SJSA1 (cell line): ENCODE measurements at places on chromosomes 12 and 14.

- no peak for DNase-seq
- H3K27ac ChIP-seq = no peak overlapping the region
- no peaks in the 10 kb centered on the region for H3K27me3 ChIP-seq
- no peak overlapping the region for H3K4me3 ChIP-seq
Observed at GRCh38 chr12:89976866-89977265, 268.2 kb upstream of the ATP2B1 start.

DNA sequence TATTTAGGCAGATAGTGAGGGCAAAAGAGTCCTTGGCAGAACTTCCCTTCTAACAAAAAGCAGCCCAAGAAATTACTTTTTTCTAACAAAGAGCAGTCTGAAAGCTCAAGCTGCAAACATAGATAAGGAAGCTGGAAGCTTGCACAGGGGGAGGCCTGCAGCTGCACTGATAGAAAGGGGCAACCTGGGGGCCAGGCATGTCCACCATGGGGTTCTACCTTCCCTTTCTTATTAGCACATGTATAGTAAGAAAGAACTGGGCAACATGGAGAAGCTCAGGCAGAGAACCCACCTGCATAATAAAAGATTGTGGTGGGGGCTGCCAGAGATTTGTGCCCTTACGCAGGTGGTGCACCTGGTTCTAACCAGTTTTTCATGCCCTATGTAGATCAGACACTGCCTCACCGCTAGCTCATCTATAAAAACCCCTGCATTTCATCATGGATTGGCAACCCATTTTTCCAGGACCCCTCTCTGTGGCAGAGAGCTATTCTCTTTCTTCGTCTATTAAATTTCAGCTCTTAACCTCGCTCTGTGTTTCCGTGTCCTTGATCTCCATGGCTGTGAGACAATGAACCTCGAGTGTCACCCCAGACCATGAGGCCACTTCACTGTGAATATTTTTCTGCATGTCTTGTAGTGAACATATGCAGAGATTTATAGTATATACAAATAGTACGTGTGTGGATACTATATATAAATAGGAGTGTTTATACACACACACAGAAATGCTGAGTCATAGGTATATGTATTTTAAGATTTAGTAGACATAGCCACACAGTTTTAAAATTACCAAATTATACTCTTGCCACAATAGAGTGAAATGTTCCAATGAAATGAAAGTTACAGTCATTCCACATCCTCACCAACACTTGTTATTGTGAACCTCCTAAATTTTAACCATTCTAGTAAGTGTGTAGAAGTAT, 53.0 kb downstream of the PEX5 start:
- no peaks in the 10 kb centered on the region; the same call in 1 of the 2 replicates for H3K27me3 ChIP-seq
- no peak for DNase-seq
- no peaks in the 10 kb centered on the region for H3K36me3 ChIP-seq
- H3K4me3 ChIP-seq = no peak overlapping the region
- H3K4me1 ChIP-seq = no peaks in the 10 kb centered on the region
- H3K27ac ChIP-seq = no peak overlapping the region

- no peak overlapping the region for H3K4me3 ChIP-seq
- no peak overlapping the region for H3K27ac ChIP-seq
- no peaks in the 10 kb centered on the region for H3K36me3 ChIP-seq
- no peaks in the 10 kb centered on the region for H3K27me3 ChIP-seq
- DNase-seq = no peak
- no peaks in the 10 kb centered on the region for H3K4me1 ChIP-seq
Observed at GRCh38 chr12:46179693-46180452, 89.0 kb downstream of the SLC38A1 start.

DNA sequence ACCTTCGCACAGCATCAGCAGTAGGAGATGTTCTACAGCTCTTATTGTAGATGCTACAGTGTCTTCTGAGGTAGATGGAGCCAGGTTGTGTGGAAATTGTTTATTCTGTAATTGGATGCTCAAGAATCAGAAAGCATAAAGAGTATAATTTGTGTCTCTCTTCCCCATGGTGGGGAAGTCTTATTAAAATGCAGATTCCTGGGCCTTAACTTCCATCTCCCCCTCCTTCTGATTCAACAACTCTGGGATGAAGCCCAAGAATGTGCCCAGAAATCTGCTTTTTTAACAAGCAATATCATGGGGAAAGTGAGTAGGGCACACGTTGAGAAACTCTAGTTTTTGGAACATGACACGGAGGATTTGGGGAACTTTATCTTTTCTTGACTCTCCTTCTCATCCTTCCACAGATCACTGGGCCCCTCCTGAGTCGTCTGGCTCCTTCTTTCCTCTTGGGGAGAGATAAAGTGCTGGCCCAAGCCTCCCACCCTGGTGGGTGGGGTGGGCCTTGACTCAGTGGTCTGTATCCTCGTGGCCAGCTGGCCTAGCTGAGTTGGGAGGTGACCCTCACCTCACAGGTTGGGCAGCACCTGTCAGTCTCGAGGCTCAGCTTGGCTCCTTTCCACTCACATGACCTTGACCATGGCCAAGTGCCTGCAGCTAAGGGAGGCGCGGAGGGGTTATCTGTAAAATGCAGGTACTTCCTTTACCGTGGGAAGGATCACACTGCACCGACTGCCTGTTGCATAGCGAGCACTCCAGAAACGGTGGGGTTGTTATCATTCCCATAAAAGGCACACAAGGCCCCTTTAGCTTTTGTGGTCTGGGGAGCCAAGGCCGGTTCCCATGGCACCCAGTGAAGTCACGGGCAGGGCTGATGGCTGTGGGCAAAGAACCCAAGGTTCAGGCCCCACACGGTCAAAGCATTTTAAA, 141.9 kb downstream of the CHST11 start:
- H3K27ac ChIP-seq = no peak overlapping the region
- no peaks in the 10 kb centered on the region for H3K27me3 ChIP-seq
- peaks cover 8% of the 10 kb centered on the region for H3K4me1 ChIP-seq
- no peak for DNase-seq

GRCh38 chr14:76329951-76330350, 46.0 kb upstream of the ESRRB start:
- no peak overlapping the region for H3K27ac ChIP-seq
- DNase-seq = no peak
- no peaks in the 10 kb centered on the region for H3K36me3 ChIP-seq
- H3K27me3 ChIP-seq = peaks cover 13% of the 10 kb centered on the region
- no peaks in the 10 kb centered on the region for H3K4me1 ChIP-seq
- no peak overlapping the region for H3K4me3 ChIP-seq

GRCh38 chr12:127925971-127926370, 341.0 kb upstream of the TMEM132C start:
- no peaks in the 10 kb centered on the region for H3K36me3 ChIP-seq
- peaks cover 30% of the 10 kb centered on the region for H3K4me1 ChIP-seq
- H3K27me3 ChIP-seq = no peaks in the 10 kb centered on the region

DNA sequence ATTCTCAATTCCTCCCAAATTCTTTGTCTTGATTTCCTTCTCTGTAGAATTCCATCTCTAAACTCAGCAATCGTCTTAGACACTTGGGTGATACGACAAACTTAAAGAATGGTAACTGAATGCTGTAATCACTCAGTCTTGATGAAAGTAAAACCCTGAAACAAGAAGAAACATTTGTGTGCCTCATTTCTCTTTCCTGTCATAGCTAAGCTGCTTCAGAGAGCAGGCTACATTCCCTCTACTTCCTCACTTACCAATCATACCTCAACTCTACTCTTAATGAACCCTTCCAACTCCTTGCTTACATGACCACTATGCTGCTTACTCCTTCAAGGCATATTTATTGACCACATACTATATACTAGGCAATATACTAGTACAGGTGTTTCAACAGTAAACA, 8.3 kb downstream of the MAP4K5 start:
- no peak overlapping the region for H3K27ac ChIP-seq
- H3K36me3 ChIP-seq = peaks cover 28% of the 10 kb centered on the region
- H3K4me3 ChIP-seq = no peak overlapping the region
- H3K27me3 ChIP-seq = no peaks in the 10 kb centered on the region
- no peak for DNase-seq

GRCh38 chr12:32743264-32743663, 12.4 kb downstream of the YARS2 start:
- H3K27ac ChIP-seq = no peak overlapping the region
- no peak for DNase-seq
- no peaks in the 10 kb centered on the region for H3K27me3 ChIP-seq
- H3K36me3 ChIP-seq = peaks cover 89% of the 10 kb centered on the region

- DNase-seq = no peak
- no peaks in the 10 kb centered on the region for H3K36me3 ChIP-seq
- no peak overlapping the region for H3K27ac ChIP-seq
- no peaks in the 10 kb centered on the region for H3K4me1 ChIP-seq
- H3K27me3 ChIP-seq = no peaks in the 10 kb centered on the region
Observed at GRCh38 chr12:72889791-72890190, 617.6 kb downstream of the TRHDE start.

DNA sequence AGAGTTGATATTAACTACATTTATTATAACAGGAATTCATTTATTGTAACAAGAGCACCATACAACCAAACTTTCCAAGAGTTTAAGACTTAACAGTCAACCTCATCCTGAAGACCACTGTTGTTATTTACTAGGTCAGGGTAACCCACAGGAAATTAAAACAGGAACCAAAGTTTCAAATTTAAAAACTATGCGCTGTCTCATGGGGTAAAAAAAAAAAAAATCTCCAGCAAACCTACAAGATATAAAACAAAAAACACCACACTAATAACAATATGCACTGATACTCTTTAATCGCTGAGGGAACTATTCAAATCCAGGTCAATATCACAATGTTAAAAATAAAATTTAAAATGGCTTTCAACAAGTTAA, 44.5 kb downstream of the FOXN3 start:
- no peaks in the 10 kb centered on the region for H3K4me1 ChIP-seq
- no peaks in the 10 kb centered on the region for H3K36me3 ChIP-seq
- no peak overlapping the region for H3K27ac ChIP-seq
- no peaks in the 10 kb centered on the region for H3K27me3 ChIP-seq

DNA sequence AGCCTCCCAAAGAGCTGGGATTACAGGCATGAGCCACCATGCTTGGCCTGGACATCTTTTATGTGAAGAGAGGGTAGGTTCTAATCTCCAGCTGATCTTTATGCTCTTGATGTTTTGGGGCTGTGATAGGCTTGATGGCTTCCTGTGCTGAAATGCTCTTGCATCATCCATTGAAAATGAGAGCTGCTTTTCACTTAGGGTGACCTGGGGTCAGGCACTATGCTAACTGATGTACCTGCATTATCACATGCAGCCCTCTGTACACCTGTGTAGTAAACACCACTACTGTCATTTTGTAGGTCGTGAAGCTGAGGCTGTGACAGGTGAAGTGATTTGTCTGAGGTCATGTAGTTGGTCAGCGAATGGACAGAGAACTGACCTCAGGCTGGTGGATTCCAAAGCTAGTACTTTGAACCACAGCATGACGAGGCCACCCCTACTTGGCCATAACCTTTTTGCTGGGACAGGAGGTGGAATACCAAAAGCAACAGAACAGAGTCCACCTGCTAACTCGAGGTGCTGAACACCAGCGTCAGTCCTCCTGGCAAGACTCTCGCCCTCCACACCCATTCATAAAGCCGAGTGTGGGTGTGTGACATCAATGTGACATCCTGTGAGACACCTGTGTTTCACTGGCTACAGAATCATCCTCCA, 69.1 kb downstream of the C12orf75 start:
- no peak overlapping the region for H3K4me3 ChIP-seq
- DNase-seq = no peak
- peaks cover 7% of the 10 kb centered on the region; the same call in 1 of the 2 replicates for H3K36me3 ChIP-seq

DNA sequence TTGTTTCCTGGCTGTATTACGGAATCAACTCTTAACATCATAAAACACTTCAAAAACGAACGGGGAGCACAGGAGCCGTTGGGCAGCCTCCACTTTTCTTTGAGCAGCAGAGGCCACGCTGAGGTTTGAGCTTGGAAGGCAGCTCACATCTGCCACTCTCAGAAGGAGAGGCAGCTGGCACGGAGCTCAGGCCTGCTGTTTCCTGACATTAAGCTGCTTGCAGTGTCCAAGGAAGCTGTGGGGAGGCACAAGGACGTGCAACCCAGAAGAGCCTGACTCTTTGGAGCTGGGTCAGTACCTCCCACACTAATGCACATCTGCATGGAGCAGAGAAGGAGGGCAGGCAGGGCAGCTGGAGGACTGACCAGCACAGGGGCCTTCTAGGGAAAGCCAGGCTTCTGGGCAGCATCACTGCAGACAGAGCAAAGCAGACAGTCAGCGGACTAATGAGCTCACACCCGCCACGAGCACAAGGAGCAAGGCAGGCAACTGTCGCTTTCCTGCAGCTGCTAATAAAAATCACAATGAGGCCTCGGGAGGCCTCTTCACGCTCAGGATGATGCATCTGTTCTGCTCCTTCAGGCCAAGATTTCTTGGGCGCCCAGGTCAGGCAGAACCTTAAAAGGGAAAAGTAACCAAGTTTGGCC, 211.1 kb downstream of the GLT1D1 start:
- DNase-seq = no peak
- no peak overlapping the region for H3K27ac ChIP-seq
- no peaks in the 10 kb centered on the region for H3K27me3 ChIP-seq
- no peaks in the 10 kb centered on the region for H3K4me1 ChIP-seq
- H3K36me3 ChIP-seq = no peaks in the 10 kb centered on the region

GRCh38 chr14:104520620-104521410, 58.7 kb upstream of the C14orf180 start:
- H3K27ac ChIP-seq = no peak overlapping the region
- H3K36me3 ChIP-seq = no peaks in the 10 kb centered on the region
- no peak for DNase-seq
- no peaks in the 10 kb centered on the region for H3K27me3 ChIP-seq

- no peaks in the 10 kb centered on the region for H3K4me1 ChIP-seq
- no peak overlapping the region for H3K27ac ChIP-seq
- H3K4me3 ChIP-seq = no peak overlapping the region
- no peaks in the 10 kb centered on the region for H3K27me3 ChIP-seq
- H3K36me3 ChIP-seq = peaks cover 65% of the 10 kb centered on the region
Observed at GRCh38 chr12:119819322-119819721, 57.8 kb downstream of the CIT start.

DNA sequence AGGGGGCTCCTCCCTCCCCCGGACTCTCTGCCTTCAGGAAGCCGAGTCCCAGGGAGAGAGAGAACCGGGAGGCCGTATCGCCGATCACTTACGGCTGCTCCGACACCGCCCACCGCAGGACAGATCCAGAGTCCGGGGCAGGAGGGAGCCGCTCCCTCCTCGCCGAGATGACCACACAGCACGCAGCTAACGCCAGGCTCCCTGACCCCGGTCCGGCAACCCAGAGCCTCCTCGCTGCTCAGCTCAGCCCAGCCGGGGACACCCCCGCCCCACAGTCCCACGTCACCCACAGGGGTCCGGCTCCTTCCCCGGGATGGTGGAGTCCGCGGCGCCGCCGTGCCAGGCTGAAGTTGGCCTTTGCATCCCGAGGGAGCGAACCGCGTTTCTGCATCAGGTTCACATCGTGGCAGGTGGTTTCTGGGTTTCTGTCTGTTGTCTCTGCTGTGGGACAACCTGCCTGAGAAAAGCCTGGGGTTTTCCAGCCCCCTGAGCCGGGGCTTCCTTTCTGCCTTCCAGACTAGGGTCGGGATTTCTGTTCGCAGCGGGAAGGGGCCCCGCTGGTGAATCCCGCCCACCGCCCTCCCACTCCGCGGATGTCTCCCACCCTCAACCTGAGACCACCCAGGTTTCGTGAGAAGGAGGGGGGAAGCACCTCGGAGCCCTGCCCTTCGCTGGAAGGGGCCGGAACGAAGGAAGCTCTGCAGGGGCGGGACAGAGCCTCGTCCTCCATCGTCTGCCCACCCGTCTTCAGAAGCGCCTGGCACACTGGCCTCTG, 61.2 kb downstream of the NOC4L start:
- no peak for DNase-seq
- H3K27me3 ChIP-seq = peaks cover 35% of the 10 kb centered on the region

- H3K27ac ChIP-seq = no peak overlapping the region
- no peak for DNase-seq
- H3K4me3 ChIP-seq = no peak overlapping the region
- no peaks in the 10 kb centered on the region for H3K27me3 ChIP-seq
- H3K36me3 ChIP-seq = no peaks in the 10 kb centered on the region
Observed at GRCh38 chr12:56804684-56805083, 41.6 kb downstream of the HSD17B6 start.
